ENCODE measurements at places on chromosomes 4 and X.

DNA sequence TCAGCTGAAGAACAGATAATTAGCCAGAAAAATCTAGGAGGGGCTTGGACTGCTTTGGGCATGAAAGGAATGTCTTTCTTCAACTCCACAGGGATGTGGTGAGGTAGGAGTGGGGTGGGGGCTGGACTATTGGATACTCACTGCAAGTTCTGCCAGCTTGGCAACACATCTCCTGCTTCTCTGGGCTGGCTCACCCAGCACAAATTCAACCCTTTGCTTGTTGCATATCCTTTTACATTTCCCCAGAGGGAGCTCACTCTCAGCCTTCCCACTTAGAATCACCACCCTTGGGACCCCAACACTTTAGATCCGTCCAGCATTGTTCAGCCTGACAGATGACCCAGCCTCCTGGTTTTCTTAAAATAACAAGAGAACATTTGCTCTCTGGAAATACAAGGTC is 120.6 kb downstream of the KDR start:
- DNase-seq: no peak

GRCh38 chr4:13130848-13131247 is 353.3 kb downstream of the RAB28 start:
- DNase-seq: no peak

DNA sequence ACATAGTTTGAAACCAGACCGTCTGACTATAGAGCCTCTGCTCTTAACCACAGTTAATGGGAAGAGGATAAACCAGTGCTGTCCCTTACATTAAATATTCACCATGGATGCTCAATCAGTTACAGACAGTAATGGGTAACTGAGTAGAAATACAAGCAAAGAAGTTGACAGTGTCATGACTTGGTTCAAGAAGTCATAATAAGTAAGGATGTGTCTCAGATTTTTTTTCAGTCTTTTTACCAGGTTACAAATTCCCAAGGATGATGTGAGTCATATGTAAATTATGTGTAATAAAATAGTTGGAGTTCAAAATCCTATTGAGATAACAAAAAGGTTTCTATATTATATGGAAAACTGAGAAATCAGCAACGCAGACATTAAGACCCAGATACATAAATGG is 31.1 kb downstream of the ZCCHC4 start:
- DNase-seq: no peak

DNA sequence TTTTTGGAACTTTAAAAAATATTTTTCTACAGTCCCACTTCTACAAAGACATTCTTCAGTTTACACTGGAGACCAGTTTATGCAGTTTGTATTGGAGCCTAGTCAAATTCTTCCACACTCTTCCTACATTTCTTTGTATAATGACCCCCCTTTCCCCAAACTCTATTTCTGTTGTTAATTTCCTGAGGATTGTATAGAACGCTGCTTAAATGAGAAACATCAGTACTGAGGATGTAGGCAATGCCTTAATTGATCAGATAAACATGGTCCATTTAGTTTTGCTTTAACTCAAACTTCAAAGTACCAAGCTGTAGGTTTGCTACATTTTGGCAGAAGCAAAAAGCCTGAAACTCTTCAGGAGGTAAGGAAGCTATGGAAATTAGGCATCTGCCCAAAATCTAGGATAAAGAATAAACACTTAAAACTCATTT is 155.5 kb downstream of the SLC7A11 start:
- no peak for DNase-seq

DNA sequence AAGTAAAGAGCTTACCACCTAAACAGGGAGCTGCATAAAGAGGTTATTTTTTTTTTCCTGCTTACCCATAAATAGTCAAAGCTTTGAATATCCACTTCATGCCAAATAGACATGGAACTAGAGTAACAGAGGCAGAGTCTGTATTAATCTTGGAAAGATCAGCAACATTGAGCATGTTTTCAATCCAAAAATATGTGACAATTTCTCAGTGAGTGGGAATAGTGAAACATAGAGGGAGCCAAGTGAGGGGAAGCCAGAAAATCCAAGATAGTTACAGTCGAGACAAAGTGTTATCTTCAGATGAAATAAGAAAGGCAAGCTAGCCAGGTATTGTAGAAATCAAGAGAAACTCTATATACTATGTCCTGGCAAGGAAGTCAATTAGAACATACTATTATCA is 122.3 kb upstream of the TACR3 start:
- DNase-seq: no peak

DNA sequence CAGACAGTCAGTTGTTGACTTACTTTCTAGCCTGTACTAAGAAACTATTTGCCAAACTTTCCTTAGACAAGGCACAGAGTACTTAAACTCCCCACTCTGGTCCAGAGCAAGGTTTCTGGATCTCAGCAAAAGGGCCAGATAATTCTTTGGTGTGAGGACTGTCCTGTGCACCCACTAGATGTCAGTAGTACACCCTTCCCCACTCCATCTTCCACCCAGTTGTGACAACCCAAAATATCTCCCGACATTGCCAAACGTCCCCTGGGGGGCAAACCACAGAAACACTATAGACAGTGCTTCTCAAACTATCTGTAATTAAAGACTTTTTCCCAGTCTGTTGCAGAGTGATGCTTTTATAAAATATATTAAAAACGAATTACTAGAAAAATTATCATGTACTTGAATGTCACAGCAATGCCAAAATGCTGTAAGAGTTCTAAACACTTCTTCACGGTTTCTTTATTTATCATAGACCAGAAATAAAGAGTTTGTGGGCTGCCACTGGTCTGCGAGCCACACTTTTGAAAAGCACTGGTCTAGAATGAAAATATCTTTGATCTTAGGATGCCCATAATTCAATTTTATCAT is 203.5 kb downstream of the PRDM5 start:
- no peak for DNase-seq

DNA sequence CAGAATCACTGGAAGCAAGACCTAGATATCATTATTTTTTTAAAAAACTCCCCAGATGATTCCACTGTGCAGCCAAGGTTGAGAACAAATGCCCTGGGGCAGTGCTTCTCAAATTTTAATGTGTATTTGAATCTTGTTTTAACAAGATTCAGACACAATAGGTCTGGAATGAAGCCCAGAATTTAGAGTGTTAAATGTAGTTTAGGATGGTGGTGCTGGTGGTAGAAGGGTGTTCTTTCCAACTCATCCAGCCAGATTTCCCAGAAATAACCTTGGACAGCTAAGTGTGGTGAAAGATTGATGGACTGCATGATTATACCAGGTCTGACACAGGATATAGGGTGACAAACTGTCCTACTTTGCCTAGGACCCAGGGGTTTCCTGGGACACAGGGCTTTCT is 120.1 kb upstream of the MED14 start:
- no peak for DNase-seq

DNA sequence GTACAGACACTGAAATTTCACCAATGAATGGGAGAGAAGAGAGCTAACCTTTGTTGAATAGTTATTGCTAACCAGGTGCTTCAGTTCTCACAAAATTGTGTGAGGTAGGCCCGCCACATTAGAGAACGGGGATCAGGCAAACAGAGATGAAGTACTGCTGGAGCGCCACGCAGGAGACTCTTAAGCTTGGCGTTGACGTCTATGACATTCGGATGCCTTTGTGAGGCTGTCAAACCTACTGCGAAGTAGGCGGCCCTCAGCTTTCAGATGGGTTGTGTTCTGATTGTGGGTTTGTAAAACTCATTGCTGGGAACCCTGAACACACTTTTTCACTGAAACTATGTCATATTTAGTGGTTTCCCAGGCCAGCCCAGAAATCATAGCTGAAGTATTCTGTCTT is 173.6 kb downstream of the CBR4 start:
- no peak for DNase-seq

- DNase-seq: no peak
These were observed 12.2 kb downstream of the EPHA5 start for GRCh38 chr4:65658117-65658516.

GRCh38 chrX:128992107-128992971 is 531.0 kb downstream of the SMARCA1 start:
- DNase-seq: no peak

GRCh38 chr4:118989098-118990080 is 100.7 kb downstream of the SYNPO2 start:
- no peak for DNase-seq

- DNase-seq: no peak
These were observed 50.5 kb upstream of the PAGE1 start for GRCh38 chrX:49746306-49746705.

DNA sequence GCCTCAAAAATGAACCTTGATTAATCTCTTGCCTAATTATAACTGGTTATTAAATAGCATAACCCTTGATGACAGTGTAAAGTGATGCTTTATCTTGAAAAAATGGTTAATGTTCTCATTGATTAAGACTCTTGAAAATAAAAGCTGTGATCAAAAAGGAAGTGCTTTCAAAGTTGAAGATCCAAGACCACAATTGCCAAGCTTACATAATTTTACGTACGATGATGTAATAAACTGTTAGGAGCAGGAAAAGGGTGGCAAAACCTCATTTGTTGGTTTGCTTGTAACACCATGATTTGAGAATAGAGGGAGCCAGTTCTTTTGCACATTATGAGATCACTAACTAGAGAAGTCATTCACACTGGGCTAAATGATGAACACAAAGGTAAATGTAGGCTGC is 322.2 kb downstream of the ADGRL3 start:
- no peak for DNase-seq

GRCh38 chr4:162075726-162076125 is 88.1 kb downstream of the FSTL5 start:
- no peak for DNase-seq

- DNase-seq: no peak
These were observed 704.4 kb upstream of the AMOT start for GRCh38 chrX:113545040-113545439.

GRCh38 chr4:188879598-188879997 is 740.4 kb downstream of the TRIML1 start:
- no peak for DNase-seq

GRCh38 chr4:138875891-138876608 is 139.5 kb upstream of the NOCT start:
- no peak for DNase-seq

DNA sequence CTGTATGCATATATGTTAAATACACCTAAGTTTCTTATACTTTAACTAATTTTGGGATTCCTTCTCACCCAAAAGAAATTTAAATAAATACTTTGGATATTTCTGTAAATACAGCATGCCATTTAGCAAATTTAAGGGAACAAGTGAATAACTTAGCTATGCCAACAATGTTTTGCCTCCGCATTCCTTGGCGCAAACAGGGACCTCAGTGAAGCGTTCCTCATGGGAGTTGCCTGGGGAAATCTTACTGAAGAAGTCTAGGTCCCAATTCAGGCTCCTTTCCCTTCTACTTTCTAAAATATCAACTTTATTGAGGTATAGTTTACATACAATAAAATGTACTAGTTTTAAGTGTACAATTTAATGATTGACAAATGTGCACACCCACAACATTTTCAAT is 25.0 kb downstream of the COL4A5 start:
- DNase-seq: no peak

DNA sequence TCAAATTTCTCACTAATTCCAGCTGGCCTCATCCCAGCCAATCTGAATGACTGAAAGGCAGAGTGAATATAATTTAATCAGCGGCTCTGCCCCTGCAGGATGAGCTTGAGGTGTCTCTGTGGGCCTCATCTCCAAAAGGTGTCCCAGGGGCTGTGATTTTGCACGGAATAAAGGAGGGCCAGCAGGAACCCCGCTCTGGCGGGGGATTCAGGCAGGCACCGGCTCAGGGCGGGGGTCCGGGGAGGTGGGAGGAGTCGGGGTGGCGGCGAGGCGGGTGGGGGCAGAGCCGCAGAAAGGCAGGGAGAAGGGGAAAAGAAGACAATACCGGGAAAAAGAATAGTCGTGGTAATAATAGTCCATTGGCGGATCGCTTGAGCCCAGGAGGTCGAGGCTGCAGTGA is 16.0 kb upstream of the ERCC6L start:
- no peak for DNase-seq

DNA sequence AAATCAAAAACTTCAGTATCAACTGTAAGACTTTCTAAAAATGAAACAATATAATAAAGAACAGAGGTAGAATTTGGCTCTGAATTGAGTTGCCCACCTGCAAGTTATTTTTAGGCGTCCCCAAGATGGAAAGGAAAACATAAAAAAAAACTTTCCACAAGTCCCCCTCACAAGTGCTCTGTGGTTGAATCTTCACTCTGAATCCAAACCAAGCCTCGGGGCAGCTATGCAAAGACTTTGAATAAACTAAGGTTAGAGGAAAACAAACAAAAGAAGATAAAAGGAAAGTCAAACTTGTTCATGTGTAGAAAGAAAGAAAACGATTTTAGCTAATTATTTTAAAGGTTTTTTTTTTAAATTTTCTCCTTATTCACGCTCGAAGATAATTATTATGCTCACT is 372.4 kb upstream of the SLIT2 start:
- DNase-seq: no peak

- no peak for DNase-seq
These were observed 19.9 kb upstream of the CYBB start for GRCh38 chrX:37759878-37760418.

DNA sequence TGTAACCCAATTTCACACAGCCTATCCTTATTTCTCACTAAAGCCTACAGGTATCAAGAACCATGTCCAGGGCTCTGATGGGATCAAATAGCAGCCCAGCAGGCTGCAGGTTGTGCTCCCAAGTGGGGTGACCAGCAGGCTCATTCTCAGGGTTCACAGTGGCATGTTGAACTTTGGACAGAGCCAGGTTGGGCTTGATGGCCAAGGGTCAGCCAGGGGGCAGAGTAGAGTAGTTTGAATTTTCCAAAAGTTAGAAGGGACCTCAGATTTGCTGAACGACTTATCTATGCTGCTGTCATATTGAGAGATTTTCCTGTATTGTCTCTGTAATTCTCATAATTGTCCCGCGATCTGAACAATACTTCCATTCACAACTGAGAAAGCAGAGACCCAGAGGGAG is 310.8 kb upstream of the BOD1L1 start:
- no peak for DNase-seq

DNA sequence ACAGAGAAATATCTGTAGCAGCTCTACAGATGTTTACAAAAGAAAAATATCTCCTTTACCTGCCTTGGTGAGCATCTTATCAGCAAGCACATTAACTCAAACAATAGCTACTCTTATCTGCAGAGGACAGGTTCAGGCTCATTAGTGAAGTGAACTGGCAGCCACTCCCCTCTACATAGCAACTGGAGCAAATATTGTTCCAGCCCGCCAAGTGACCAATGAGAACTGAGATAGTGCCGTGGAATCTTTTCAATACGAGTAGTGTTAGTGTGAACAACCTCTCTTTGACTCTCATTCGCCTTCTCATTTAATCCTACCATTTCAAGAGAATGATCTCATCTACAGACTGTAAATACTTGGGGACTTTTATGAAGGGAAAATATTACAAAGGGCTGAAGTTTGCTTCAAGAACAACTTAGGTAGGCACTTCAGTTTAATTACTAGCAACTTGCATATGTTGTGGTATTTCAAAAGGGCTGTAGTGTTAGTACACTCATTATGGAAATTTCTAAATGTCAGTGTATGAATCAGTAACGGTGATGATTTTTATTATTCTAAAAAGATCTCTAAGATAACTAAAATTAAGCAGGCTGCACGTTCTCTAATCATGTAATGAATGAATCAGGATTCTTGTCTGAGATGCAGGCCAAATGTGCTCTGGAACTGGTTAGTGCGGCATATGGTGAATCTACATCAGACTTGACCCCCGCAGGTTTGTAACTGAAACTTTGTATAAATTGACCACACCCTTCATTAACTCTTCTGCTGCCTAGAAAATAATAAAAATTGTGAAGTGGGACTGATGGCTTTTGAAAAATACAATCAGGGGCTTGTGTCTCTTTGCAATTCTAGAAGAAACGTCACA is 72.4 kb downstream of the PALLD start:
- DNase-seq: no peak
